CD4-positive, alpha-beta T cell treated with Interleukin-2 at 100 ng/mL for 4 hours (primary cell): ENCODE measurements at places on chromosomes 16 and 17.
A peak's percentile ranks its signal among the peaks of the same experiment; 100 is the strongest.

- no peak for DNase-seq
Measured at GRCh38 chr17:75269844-75270217, 1.2 kb downstream of the MIF4GD start.

GRCh38 chr17:20074489-20074888 lies 65.3 kb downstream of the SPECC1 start:
- no peak for DNase-seq

DNA sequence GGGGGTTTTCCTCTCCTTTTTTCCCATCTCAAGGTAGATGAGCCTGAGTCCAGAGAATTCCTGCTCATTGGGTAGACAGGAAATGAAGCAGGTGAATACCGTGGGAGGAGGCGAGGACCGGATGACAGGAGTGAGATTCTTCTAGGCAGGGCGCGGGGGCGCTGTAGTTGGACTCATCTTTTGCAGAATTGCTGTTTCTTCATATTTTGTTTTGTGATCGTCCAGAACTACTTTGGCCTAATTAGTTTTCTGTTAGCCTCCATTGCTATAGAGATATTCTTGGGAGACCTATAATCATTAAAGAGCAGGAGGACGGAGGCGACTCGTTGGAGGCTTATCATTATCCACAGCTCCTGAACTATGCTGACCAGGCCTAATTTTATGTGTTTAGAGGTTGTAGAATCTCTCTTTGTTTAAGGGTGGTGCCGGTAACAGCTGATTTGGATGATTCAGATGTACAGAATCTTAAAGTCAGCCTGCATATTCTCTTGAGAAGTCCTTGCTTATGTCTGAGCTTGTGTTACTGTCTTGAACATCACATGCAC lies 650 bp downstream of the ATP6V0A1 start:
- peak; percentile 7 for DNase-seq

DNA sequence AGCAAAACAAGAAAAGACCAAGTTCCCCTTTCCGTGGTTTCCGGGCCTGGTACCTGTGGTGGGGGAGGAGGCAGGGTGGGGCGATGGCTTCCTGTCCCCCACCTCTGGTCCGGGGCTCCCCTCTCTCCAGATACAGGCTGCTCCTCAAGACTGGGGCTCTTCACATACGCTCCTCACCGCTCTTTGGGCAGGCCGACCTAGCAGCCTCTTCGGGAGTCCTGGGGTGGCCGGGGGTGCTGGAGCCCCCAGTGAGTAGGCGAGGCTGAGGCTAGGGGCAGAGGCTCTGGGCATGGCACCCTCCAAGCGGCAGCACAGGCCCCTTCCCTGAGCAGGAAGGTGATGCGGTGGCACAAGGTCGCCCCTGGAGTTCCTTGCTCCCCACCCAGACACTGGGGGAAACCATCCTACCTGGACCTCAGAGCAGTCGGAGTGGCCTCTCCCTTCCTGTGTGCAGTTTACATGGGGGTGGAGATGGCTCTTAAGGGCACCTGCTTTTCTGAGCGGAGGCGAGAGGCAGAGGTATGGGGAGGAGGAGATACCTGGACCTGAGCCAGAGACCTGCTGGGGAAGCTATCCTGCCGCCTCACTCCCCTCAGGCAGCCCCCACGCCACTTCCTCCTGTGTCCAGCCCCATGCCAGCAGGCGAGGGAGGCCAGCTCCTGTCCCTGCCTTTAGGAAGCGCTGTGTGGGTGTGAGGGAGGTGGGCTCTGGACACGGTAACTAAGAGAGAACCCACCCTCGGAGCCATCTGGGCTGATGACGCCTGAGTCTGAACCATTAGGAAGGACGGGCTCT lies 891 bp downstream of the CORO1A start:
- peak; percentile 83 for DNase-seq

GRCh38 chr17:393806-394717 lies 41.5 kb upstream of the RPH3AL start:
- DNase-seq, result no peak

DNA sequence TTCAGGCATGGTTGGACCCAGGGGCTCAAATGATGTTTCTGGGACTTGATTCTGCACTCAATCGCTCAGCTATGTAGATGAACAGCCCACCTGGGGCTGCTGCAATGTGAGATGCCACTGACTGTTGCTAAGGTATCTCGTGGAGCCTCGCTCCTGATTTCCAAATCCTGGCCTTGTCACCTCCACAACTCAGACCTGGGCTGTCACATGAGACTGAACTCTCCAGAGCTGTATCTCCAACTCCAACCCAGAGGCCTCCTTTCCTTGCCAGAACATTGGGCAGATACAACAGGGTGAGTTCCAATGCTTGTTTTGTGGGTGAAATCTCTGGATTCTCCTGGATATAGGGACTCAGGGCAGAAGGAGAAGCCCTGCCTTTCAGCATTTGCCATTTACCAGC lies 79.5 kb downstream of the GNAO1 start:
- DNase-seq, result no peak

DNA sequence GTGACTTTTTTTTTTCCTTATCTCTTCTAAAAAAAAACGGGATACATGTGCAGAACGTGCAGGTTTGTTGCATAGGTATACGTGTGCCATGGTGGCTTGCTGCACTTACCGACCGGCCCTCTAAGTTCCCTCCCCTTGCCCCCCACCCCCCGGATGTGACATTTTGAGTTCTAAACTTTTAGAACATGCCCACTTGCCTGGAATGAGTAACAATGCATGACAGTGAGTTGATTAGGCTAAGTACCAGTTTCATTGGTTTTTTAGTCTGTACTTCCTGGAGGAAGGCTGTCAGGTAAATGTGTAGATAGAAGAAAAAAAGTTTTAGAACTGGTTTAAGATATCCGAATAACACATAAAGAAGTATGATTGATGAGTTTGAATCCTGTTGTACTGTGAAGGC lies 4.0 kb downstream of the BPTF start:
- DNase-seq, result peak; percentile 51

GRCh38 chr16:17382949-17383863 lies 87.6 kb downstream of the XYLT1 start:
- DNase-seq, result no peak

GRCh38 chr17:17177176-17177575 lies 29.0 kb downstream of the PLD6 start:
- DNase-seq, result no peak

DNA sequence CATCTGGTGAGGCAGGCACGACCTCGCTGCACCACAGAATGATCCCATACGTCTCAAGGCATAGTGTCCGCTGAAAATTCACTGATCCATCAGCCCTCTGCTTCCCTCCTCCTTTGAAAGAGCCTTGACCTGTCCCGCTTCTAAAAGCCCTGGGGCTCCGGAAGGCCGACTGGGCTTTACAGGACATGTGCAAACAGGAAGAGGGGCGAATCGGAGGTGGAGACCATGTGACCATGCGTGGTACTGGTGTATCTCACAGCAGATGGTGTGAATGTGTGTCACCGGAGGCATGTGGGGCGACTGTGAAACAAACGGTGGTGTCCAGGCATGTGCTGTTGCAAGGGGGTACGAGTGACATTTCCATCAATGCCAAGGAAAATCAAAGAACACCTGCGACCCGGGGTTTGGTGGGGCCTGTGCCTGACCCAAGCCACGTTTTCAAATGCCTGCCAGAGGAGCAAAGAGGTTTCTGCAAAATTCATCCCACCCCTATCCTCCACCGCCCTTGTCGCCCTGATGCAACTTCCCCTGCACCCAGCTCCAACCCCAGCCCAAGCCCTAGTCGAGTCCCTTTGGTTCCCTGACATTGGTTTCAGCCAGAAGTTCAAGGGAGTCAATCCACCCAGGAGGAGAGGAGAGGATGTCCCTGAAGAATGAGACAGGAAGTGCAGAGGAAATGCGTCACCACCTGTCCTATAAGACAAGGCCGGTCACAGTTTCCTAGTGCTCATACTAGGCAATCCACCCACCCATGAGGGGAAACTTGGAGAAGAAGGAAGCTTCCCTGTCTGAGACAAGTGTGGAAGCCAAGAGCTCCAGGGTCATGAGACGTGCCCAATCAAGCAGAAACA lies 5.9 kb upstream of the KCNJ18 start:
- no peak for DNase-seq

- DNase-seq, result no peak
Measured at GRCh38 chr16:83143788-83144187, 517.0 kb downstream of the CDH13 start.

DNA sequence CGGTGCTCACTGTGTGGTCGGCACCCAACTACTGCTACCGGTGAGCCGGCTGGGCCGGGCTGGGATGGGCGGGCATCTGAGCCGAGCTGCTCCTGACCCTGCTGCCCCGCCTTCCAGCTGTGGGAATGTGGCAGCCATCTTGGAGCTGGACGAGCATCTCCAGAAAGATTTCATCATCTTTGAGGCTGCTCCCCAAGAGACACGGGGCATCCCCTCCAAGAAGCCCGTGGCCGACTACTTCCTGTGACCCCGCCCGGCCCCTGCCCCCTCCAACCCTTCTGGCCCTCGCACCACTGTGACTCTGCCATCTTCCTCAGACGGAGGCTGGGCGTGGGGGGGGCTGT lies 6.9 kb downstream of the TBX6 start:
- no peak for DNase-seq

DNA sequence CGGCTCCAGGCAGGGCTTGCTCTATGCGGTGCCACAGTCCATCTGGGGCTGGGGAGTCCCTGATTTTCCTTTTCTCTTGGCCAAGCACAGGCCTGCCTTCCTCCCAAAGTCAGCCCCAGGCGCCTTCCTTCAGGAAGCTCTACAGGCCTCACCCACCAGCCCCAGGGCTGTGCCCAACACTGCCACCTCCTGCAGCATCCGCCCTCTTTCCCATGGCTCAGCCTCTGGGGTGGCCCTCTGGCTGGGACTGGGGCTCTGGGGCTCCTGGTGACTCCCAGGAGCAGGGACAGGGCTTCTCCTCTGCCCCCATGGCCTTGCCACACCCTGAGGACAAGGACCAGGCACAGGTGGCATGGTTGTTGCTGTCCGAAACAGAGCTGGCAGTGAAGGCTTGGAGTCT lies 817 bp downstream of the ITGB4 start:
- DNase-seq, result no peak
